ENCODE measurements at places on chromosomes 16 and 17. TPM values are rescaled to one million over a fixed set of nuclear protein-coding genes. Genes with fewer than 3 reads are reported as not detected.

- no peaks in the 10 kb centered on the region for H3K36me3 ChIP-seq
- peaks cover 30% of the 10 kb centered on the region for H3K4me1 ChIP-seq
- peak overlapping the region; percentile 94 for H3K4me3 ChIP-seq
- DNase-seq = peak; percentile 62
- H3K27me3 ChIP-seq = no peaks in the 10 kb centered on the region
These were observed 982 bp upstream of the NEURL4 start for GRCh38 chr17:7329997-7330637.

DNA sequence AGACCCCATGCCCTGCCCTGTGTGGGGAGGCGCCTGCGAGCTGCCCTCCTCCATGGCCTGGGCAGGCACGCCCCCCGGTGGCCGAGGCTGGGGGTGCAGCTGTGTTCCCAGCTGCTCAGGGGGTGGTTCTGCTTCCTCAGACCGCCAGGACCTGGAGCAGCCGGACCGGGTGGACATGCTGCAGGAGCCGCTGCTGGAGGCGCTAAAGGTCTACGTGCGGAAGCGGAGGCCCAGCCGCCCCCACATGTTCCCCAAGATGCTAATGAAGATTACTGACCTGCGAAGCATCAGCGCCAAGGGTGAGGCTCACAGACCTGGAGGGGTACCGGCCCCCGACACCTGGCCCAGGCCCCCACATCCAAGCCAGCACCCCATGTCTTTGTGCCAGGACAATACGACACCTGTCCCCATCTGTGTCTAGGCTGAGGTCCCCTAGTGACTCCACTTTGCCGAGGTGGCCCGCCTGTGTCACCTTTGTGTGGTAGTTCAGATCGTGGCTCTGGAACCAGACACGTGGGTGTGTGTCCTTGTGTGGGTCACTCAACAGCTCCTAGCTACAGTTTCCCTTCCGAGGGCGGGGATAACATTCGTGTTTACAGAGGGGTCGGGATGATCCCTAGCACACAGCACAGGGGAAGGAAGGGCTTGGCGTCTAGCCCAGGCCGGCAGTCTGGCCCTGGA, 9.3 kb downstream of the GJD3 start:
- DNase-seq = peak; percentile 87
- no peak overlapping the region for H3K4me3 ChIP-seq
- peaks cover 38% of the 10 kb centered on the region for H3K36me3 ChIP-seq
- H3K27me3 ChIP-seq = peaks cover 1% of the 10 kb centered on the region
- peaks cover 15% of the 10 kb centered on the region for H3K4me1 ChIP-seq

DNA sequence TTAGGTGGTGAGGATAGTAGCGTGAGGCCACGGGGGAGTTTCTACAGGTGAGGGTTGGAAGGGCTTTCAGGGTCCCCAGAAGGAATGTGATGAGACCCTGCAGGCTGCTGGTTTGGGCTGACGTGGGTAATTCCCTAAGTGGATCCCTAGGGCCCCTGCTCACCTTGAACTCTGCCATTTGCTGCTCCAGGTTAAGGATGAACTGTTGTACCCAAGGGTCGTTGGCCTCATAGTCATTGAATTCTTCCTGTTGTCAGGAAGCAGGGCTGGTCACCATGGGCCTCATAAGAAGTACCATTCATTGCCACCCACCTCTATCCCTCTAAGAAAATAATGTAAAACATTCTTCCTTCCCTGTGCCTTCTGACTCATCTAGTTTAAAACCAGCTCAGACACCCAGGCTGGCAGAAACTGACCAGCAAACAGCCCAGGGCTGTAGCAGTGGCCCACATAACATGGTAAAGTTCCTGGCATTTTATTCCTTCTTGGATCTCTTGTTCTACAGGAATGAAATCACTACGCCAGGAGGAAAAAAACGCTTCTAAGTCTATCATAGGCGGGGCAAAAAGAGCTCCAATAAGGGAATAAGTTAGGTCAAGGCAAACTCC, 27.6 kb downstream of the FCSK start:
- H3K27ac ChIP-seq = no peak overlapping the region
- DNase-seq = no peak
- no peak overlapping the region for H3K4me3 ChIP-seq
- no peaks in the 10 kb centered on the region for H3K4me1 ChIP-seq

The SLFN13 gene
- total RNA-seq = 17.0 TPM

The WDR45B gene
- total RNA-seq = 75.0 TPM

Measured in naive thymus-derived CD8-positive, alpha-beta T cell (primary cell).